ENCODE measurements at places on chromosomes 6 and 20. TPM values are rescaled to one million over a fixed set of nuclear protein-coding genes. Genes with fewer than 3 reads are reported as not detected.

SLC22A7 gene
- total RNA-seq = not detected

TRAM2 gene
- total RNA-seq = 116 TPM

ETV7 gene
- total RNA-seq = 14.4 TPM

LAMA2 gene
- total RNA-seq = 3.8 TPM

NRSN1 gene
- not detected for total RNA-seq

NSFL1C gene
- 85.5 TPM for total RNA-seq

MAS1 gene
- total RNA-seq = not detected

RWDD2A gene
- total RNA-seq = 1.9 TPM
